ENCODE measurements at places on chromosomes 6 and 20. TPM values are rescaled to one million over a fixed set of nuclear protein-coding genes. Genes with fewer than 3 reads are reported as not detected.
A peak's percentile ranks its signal among the peaks of the same experiment; 100 is the strongest.

GRCh38 chr6:163438940-163439335 lies 24.4 kb downstream of the QKI start:
- no peak for DNase-seq

GRCh38 chr6:156809034-156809433 lies 31.9 kb downstream of the ARID1B start:
- peak; percentile 52 for DNase-seq

DNA sequence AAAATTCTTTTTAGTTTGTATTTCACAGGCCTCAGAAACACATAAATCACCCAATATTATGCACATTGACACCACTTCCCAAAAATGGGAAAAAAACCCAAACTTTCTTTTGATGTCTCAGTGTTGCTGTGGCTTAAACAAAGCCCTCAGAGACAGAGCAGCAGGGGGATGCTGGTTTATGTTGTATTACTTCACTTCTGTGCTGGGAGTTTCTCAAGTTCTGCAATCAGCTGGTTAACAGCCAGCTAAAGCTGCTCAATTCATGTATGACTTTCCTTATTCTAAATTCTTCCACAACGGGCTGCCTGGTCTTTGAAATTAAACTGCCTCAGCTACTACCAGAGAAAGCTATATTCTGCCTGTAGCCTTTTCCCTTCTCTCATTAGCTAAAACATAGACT lies 5.6 kb downstream of the FILIP1 start:
- DNase-seq, result peak; percentile 89

- DNase-seq, result no peak
Measured at GRCh38 chr6:70289299-70289698, 13.6 kb downstream of the COL9A1 start.

DNA sequence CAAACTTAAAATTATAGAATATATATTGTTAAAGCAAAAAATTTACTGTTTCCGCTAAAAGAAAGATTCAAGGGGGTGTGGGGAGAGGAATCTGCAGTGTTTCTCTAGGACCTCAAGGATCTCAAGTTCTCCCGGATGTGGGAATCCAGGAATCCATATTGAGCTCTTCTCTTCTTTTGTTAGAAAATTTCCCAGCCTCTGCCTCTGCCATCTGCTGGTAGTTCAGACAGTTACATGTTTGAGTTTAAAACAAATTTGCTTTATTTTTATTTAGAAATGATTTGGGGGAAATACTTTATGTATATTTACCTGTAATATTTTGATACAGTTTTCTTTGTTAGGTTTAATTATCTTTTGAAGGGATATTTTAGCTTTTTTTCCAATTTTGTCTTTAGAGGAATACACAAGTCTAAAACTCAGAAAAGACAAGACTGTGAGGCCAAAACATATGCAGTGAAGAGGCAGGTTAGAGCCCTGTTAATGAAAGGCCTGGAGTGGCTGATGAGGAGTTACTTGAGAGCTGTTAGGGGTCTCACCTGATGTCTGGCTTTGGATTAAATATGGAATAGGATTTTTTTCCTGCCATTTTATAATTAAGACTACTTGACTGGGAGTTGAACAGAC lies 268.8 kb downstream of the ARID1B start:
- DNase-seq, result peak; percentile 73

DNA sequence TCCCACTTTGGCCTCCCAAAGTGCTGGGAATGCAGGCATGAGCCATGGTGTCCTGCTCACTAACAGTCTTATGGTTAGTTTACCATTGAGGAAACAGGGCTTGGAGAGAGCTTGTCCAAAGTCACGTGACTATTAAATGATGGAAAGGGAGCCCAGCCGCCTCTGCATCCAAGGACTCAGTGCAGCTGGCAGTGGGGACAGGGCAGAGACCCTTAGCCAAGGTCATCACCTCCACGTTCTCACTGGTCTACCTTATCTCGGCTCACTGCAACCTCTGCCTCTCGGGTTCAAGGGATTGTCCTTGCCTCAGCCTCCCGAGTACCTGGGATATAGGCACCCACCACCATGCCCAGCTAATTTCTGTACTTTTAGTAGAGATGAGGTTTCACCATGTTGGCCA lies 109.3 kb downstream of the SLC23A2 start:
- no peak for DNase-seq

BPIFB2 gene
- not detected for total RNA-seq

SIGLEC1 gene
- 0.08 TPM for total RNA-seq
